ENCODE measurements at places on chromosomes 4 and X.

GRCh38 chr4:990746-991367 lies 2.3 kb downstream of the SLC26A1 start:
- DNase-seq = no peak

DNA sequence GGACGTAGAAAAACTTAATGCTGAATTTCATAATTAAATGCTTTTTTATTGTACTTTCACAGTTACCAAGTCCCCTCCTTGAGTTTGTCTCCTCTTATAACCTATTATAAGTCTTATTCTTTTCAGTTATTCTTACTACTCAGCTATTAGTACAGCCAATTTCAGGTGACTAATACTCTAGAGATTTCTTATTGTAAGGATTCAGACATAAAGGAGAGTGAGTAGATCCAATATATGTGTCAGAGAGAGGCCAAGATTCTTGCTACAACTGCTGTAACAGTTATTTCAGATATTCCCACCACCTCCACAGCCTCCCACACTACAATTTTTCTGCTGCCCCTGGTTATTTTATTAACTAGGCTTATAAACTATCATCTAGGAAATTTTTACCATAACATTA lies 274.5 kb downstream of the GPAT3 start:
- DNase-seq = no peak

DNA sequence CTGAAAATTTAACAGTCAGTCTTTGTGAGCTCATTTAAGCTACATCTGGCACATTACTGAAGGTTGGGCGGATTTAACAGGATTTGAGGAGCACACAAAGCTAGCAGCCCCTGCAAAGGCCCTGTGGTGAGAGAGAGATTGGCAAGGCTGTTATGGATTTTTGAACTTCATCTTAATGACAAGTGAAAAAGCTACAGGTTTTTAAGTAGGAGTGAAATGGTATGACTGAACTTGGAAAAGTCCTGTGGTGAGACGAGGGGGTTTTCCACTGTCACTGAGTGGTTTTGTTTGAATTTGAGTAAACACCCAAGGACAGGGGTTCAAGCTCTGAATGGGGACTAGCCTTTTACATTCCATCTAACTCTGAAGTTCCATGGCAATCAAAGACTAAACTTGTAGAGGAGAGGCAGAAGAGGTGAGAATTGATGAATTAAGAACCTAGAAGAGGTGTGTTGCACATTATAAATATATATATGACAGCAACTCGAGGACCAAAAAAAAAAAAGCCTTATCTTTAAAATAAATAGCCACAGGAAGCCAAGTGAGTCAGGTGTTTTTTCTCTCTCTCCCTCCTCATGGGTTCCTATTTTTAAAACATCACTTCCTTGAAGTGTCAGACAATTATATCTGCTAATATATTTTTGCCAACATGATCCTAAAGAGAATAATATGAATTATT lies 47.8 kb upstream of the CLNK start:
- DNase-seq = no peak

DNA sequence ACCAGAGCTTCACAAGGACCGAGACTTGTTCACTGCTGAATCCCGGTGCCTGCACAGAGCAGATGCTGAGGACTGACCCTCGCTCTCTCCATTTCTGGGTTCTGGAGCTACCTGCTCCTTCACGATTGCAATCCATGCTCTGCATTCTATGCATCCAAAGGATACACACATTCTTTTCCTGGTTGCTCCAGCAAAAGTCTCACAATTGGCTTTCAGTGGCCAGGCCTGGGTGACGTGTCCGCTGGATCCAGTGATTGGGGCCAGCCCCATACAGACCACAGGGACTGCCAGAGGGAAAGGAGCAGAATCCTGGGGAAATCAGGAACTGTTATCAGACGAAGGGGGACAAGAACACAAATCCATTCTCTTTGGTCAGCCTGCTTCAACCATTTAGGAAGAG lies 14.9 kb upstream of the CDKN2AIP start:
- no peak for DNase-seq

DNA sequence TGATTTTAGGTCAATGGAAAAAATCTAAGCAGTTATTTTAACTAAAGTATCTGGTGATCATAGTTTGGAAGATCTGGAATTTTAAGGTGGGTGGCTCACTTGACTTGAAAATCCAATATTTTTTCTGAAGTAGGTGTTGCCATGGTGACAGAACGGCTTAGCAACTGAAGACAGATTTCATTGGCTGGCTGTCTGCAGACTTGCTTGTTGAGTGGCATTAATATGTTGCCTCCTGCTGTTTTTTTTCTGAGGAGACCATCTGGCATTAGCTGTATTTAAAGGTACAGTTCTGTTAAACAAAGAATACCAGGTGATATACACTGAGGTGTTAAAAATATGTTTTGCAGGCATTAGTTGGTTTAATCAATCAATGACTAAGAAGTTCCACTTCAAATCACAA lies 19.8 kb downstream of the CPE start:
- peak; percentile 91 for DNase-seq

DNA sequence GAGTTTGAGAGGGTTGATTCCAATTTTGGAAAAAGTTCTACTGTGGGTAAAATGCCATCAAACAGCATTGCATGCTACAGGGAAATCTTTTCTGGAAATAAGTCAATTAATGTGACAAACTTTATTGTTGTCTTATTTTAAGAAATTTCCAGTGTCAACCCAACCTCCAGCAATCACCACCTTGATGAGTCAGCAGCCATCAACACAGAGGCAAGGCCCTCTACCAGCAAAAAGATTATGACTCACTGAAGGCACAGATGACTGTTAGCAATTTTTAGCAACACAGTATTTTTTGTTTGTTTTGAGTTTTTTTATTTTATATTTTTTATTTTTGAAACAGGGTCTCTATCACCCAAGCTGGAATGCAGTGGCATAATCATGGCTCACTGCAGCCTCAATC lies 165.4 kb upstream of the C1QTNF7 start:
- no peak for DNase-seq

- no peak for DNase-seq
Measured at GRCh38 chr4:6480534-6481088, 8.2 kb upstream of the PPP2R2C start.

DNA sequence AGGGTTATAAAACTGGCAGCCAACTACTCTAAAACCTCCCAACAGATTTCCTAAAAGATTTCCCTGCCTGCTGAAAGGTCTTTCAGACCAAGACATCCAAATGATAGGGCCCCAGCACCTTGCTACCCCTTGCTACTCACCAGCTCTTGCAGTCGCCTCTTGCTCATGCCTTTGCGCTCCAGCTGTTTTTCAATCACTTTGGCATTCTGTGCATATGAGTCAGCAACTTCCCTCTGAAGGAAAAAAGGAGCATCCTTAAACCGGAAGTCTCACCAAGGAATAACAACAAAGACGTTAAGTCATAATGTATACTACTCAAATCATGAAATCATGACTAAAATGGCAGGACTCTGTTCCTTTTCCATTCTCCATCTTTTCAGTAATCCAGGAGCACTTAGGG lies 24.0 kb downstream of the STEEP1 start:
- DNase-seq = no peak

DNA sequence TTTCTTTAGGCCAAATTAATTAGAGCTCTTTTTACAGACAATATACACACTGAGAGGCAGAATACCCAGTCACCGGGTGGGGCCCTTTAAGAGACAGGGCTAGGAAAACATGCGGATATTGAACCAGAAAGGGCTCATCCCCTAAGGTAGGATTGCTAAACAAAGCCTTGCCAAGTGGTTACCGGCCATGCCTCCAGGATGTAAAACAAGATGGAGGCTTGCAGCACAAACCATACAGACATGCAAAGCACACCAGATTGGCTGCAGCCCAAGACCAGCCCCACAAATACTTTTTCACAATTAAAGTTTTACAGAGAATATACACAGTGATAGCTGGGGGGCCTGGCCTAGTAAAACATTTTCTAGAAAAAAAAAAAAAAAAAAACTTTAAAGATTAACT lies 210.0 kb downstream of the KLHL4 start:
- peak; percentile 16 for DNase-seq

DNA sequence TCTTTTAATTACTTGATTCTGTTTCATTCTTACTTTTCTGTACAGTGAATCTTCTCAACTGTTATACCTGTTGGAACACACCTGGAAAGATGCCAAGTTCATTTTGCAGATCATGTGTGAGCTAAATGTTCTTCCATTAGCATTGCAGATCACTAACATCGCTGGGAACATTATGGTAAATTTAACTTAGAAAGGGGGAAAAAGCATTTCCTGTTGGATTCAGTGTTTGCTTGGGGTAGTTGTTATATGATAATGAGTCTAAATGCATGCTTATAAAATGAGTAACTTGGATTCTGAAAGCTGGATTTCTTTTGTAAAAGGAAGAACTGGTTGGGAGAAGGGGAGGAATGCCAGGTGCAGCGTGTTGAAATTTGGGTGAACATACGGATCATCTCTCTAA lies 47.6 kb downstream of the POLA1 start:
- DNase-seq = no peak

DNA sequence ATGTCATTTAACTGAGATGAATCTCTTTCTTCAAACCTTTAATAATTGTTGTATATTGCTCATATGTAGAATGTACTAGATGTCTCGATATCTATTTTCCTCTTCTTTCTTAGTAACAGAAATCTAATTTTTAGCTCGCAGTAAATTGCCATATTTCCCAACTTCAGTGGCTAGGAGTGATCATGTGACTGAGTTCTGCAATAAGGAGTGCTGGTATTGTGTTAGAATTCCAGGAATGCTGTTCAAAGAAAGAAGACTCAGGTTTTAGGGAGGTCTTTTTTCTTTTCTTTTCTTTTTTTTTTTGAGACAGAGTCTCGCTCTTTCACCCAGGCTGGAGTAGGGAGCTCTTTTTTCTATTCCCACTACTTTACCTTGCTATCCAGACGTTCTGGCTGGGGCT lies 81.7 kb downstream of the SLC10A7 start:
- no peak for DNase-seq

DNA sequence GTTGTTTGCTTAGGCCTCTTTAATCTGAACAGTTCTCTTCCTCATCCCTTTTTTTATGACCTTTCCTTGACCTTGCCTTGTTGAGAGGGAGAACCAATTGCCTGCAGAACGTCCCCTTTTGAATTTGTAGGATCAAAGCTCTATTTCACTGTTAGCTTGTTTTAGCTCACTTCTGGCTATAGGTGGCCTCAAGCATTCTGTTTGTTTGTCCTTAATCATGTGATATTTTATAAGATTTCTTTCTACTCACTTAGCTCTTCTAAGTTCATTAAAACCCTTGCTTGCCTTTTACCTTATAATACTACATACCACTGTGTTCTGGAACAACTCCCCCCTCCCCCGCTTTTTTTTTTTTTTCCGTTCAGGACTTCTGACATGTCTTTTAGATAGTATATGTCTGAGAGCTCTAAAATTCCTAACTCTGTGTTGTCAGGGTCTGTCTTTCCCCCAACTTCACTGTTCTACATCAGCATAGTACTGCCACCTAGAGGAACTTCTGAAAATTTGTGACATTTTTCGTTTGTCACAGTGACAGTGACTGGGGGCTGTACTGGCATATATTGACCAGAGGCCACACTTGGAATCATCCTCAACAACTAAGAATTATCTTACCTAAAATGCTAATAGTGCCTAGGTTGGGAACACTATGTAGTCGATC lies 128.5 kb downstream of the LARP7 start:
- DNase-seq = peak; percentile 16

GRCh38 chr4:59823311-59823710 lies 1376.8 kb upstream of the ADGRL3 start:
- no peak for DNase-seq

GRCh38 chr4:82458729-82459128 lies 28.3 kb downstream of the ENOPH1 start:
- DNase-seq = no peak

DNA sequence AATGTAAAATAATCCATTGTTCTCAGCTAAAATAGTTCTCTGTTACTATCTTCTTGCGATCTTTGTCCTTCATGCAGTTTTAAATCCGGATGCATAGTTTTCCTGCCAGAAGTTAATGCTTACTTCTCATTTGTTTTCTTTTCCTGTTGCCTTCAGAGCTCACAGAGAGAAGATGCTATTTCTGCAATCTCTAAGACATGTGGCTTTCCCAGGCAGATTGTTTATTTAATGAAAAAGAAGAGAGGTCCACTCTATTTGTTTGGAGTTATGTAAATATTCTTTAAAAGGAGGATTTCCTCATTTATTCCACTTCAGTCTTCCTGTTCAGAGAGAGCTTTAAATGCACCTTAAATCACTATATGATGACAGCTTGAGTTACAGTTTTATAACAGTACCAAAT lies 39.3 kb upstream of the HPGD start:
- no peak for DNase-seq

DNA sequence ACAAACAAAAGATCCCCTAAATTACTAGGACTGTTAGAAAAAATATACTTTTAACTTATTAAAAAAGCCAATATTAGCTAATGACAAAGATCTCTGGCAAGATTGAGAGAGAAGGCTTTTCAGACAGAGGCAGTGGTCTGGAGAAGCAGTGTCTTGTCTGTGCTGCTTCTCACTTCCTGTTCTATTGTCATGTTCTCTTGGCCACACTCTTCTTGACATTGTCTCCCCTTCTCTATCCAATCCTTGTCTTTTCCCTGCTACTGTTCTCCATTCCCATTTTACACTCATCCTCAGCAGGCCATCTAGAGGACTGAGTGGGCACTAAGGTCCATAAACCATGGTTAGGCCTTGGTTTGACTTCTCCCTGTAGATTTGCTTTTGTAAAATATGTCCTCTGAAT lies 14.0 kb upstream of the TAPT1 start:
- no peak for DNase-seq

GRCh38 chr4:67371615-67372014 lies 173.7 kb downstream of the CENPC start:
- no peak for DNase-seq
